Aorta (tissue), 5 donors: ENCODE measurements at places on chromosomes 7 and 10. TPM values are rescaled to one million over a fixed set of nuclear protein-coding genes. Genes with fewer than 3 reads are reported as not detected.

- DNase-seq: no peak
Observed at GRCh38 chr7:97470726-97471125, 261.2 kb upstream of the TAC1 start.

GRCh38 chr7:116502201-116503096, 2.9 kb downstream of the CAV2 start:
- DNase-seq: no peak

DNA sequence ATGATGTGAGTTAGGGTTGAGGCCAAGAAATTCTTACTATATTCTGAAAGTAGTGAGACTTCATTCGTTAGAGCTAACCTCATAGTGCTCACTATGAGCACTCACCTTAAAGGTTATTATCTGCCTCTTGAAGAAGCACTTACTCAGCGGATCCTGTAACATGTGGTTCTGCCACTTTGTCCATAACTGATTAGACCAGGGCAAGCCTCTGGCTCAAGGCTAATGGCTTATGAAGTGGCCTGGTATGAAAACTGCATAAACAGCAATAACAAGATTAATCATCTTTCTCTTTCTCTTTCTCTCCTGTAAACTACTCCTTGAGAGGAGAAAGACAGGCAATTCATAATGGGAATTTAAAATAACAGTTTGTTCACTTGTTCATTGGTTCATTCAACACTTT, 82.8 kb downstream of the MAPK8 start:
- no peak for DNase-seq

- no peak for DNase-seq
Observed at GRCh38 chr7:95544171-95544570, 52.1 kb downstream of the PDK4 start.

DNA sequence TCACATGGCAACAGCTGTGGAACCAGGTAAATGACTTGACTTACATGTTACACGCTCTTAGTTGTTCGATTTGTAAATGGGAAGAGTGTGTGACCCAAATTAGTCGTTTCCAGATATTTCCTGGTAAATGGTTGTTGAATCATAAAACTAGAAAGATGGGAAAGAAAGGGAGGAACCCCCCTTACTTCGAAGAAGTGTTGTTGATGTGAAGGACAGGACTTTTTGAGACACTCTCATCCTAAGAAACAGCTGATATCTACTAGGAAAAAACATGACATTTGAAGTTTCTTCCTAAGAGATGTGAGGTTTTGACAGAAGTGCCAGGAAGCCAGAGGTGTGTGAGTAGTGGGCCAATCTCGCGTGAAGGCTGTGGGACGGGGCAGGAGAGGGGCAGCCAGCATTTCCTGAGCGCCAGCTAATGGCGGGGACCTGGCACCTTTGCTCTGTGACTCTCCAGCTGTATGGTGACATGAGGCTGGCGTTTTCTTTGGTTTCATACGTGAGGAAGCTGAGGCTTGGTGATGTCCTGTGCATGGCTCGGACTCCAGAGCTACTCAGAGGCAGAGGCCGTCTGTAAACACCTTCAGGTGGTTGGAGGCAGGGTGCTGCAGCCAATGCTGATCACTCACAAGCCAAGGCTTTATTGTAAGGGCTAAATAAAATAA, 53.7 kb downstream of the IKZF1 start:
- no peak for DNase-seq

- no peak for DNase-seq
Observed at GRCh38 chr10:30576641-30577040, 52.9 kb downstream of the LYZL2 start.

GRCh38 chr7:131100357-131101054, 227.2 kb upstream of the MKLN1 start:
- DNase-seq: no peak

- DNase-seq: no peak
Observed at GRCh38 chr10:18424200-18424599, 227.2 kb downstream of the NSUN6 start.

GRCh38 chr7:4220011-4220410, 462.1 kb upstream of the FOXK1 start:
- no peak for DNase-seq

- no peak for DNase-seq
Observed at GRCh38 chr7:81693080-81693479, 76.8 kb downstream of the HGF start.

DNA sequence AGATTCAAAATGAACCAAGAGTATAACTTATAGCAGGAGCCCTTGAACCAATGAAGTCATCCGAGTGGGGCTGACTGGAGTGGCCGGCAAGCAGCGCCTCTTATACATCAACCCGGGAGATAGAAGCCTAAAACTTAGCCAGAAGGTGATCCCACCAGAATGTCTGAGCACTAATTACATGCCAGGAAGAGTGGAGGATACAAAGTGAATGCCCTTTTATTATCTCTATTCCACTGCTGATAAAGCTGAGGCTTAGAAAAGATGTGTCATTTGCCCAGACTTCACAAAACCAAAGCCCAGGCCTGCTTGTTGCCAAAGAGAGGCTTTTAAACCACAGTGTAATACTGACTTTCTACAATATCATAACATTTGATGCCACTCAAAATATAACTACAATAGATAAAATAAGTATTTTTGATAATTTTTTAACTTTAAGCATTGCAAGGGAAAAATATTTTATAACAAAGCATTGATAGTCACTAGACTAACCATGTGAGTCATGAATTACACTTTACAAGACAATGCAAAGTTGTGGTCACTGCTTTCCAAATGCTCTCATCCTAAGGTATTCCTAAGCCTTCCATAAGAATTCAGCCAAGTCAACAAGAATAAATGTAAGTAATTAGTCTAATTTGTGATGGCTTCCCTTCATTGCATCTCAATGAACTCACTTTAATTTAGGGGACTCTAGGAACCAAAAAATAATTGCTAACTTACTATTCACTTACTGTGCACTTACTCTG, 58.6 kb upstream of the ARID5B start:
- no peak for DNase-seq

DNA sequence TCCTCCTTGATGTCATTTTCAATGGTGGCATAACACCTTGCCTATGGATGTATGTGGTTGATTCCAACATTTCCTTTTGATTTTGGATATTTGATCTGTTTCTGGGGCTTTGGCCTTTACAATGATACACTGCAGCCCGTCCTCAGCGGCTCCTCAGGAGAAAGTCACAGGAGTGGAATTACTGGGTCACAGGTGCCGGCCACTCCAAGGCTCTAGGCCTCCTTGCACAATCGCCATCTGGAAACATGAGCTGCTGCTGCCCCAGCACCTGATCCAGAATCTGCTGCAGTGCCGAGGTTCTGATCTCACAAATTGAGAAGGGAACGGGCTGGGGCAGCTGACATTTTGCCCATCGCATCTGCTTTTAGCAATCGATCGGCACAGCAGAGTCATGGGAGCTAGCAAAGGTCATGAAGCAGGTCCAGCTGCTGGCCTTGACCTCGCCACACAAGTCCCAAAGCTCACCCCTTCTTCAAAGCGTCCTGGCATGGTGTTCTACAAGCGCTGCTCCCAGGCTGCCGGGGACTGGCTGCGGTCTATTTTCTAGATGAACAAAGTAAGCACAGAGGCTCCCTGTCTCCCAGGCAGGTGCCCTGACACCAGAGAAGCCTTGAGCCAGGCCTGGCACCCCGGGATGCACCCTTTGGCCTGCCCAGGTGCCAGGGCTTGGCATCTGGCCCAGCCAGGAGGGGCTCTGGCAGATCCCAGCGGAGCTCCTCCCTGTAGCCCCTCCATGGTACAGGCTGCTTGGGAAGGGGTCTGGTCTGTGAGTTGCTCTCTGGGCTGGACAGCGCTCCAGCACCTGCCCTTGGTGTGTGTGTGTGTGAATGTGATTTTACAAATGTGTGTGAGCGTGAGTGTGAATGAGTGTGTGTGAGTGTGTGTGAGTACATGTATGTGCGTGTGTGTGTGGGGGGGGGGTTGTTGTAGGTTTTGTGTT, 201.8 kb downstream of the GLRX3 start:
- DNase-seq: no peak

DNA sequence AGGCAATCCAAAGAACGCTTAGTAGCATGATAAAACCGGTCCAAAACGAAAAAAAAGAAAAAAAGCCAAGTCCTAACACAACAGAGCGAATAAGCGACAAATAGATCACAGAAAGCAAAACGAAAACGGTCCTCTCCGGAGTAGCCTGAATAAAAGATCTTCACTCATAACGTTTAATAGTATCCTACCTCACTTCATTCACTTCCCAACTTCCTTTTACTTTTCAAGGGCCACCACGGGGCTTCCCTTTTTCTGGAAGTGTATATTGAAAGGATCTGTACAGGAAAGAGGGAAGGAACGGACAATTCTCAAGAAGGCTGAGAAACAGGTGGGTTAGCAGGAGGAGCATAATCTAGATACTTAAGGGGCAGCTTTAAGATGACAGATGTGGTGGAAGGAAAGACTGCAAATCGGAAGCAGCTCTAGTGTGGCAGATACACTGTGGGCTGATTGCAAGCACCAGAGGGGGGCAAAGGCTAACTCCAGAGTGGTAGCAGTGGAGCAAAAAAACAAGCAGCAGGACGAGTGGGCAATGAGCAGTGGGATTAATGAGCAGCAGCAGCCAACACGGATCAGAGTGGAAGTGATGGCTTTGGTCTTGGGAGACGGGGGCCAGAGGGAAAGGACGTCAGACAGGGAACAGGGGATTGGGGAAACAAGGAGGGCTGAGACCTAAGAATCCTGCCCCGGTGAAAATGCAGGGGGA, 866 bp downstream of the CNOT4 start:
- no peak for DNase-seq

CCL26 gene
- 1.9 TPM for total RNA-seq

CPXM2 gene
- total RNA-seq: 169 TPM
